ENCODE measurements at places on chromosomes 5 and 9.
A peak's percentile ranks its signal among the peaks of the same experiment; 100 is the strongest.

GRCh38 chr5:35856765-35857351 lies at the start of gene IL7R:
Gene IL7R (plus strand): TSS chr5:35856891. CDS start chr5:35856978, 87 bp downstream.
- DNase-seq, result no peak

- DNase-seq, result no peak
Observed at GRCh38 chr5:150660108-150660831, 781 bp upstream of the MYOZ3 start.

GRCh38 chr5:40490464-40491111 lies 189.1 kb upstream of the PTGER4 start:
- peak; percentile 18 for DNase-seq

DNA sequence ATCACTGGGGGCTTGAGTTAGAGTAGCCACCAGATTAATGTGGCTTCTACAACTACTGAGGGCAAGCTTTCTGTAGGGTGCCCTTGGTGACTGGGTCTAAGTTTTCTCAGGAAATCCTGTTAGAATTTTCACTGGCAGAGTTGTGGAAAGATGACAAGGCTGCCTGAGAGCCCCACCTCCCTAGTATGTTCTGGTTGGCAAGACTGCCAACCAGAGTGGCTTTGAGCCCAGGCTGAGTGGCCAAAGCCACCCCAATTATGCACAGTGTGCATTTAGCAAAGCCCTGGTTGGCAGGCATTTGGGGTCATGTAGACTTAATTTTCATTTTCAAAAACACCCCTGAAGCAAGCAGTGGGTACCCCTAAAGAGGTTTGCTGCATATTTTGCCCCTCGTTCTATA lies 136.7 kb upstream of the HAPLN1 start:
- DNase-seq, result no peak

GRCh38 chr5:149886692-149887470 lies 57.7 kb downstream of the PDE6A start:
- DNase-seq, result no peak

DNA sequence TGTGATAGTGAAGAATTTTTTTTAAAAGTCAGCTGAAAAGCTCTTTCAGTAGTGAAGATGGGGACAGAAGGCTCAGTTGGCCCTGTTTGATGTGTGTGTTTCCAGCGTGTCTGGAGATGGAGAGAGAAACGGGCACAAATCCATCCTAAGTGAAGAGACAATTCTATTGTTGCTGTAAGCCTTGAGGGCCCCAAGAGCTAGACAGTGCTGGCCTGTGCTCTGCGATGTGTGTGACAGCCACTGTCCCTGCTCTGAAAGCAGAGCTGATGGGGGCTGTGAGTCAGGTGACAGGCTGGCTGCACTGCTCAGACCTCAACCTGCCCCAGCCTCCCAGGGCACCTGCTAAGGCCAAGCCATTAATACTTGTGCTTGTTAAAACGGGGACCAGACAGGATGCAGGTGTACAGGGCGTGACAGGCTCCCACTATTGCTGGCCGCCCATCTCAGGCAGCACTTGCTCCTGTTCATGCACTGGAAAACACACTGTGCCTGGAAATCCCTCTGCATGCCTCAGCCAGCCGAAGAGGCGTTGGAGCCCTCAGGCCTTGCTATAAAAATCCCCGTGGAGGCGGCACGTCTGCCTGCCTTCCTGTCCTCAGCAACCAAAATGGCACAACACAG lies 44.6 kb upstream of the SEMA4D start:
- peak; percentile 98 for DNase-seq

DNA sequence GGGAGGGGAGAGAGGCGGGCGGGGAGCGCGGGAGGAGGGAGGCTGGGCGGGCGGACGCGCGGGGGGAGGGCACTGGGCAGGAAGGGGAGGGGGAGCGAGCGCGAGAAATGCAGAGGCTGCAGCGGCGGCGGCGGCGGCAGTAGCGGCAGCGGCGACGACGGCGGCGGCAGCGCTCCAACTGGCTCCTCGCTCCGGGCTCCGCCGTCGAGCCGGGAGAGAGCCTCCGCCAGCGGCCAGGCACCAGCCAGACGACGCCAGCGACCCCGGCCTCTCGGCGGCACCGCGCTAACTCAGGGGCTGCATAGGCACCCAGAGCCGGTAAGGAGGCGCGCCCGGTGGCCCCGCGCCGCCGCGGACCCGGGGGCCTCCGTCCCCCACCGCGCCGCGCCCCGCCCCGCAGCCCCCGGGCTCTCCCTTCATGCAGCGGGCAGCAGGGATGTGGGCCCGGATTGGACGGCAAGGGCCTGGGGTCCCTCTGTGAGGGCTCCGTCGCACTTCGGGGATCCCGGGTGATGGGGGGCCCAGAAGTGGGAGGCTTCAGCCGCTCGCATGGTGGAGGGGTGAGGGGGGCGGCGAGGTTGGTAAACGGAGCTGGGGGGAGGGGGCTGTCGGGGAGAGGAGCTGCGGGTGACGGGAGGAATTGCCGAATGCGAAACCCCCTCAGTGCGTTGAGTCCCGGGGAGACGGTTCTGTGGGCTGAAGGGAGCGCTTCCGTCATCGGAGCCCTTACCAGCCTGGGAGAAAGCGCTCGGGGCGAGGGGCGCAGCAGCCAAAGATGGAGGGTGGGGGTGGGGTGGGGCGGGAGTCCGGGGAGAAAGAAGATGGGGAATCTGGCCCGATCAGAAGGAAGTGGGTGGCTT lies at the start of gene BASP1:
Gene BASP1, plus strand, starts transcription at position 139 of the 860 bp plus-strand sequence. CDS start 57,586 bp downstream, outside the sequence.
- no peak for DNase-seq

DNA sequence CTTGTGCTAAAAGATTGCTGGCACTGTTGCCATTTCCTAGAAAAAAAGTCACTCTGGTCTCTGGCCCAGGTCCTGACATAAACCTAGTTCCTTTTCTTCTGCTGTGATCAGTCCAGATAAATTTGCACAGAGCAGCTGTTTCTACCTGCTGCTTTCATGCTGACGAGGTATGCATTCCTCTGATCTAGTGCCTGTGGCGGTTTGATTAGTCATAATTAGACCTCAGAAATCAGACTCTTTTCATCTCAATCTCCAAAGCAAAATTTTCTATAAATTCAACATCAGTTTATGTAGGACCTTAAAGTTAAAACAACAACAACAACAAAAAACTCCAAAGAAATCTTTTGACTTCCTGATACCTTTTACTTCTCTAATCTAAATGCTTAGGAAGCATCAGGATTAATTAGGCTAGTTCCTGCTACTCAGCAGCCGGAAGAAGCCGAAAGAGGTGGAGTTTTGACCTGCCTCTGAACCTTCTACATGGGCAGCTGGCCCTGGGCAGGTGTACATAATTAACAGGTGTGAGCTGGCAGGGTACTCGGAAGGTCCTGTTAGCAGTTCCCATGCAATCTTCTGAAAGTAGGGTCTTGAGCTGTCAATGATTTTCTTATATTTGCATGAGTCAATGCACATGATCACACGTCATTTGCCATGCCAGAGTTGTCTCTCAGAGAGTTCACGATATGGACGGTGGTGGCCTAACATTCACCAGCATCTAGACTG lies 83.3 kb upstream of the CCDC112 start:
- DNase-seq, result no peak

DNA sequence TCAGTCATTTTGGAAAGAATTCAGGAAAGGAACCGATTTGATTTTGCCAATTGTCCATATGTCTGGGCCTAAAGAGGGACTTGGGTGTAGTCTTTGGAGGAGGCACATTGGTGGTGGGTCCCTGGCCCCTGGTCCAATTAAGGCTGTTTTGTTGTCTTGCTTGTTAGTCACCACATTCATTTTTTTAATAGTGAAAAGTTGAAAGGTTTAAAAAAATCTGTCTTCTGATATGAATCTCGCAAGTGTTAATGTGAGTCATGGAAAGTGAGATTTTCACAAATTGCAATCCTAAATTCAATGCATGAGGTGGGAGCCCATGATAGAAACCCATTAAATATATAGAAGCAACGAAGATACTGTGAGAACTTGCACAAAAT lies 165.9 kb upstream of the OTULINL start:
- no peak for DNase-seq

DNA sequence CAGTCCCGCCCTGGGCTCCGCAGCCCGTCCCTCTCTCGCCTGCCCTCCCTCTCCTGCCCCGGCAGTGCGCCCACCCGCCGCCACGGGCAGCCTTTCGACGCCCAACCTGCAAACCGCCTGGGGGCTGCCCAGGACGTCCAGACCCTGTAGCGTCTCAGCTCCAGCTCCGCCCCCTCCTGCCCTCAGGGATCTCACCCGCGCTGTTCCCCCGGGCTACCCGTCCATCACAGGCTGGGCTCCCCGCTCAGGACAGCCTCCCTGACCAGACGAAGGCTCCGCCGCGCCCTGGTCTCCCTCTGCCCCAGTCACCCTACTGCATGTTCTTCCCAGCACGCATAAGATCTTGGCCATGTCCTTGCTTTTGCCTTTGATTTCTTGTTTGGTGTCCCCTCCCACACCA lies 1.4 kb downstream of the RASGEF1C start:
- no peak for DNase-seq

GRCh38 chr9:83132768-83133167 lies 69.8 kb upstream of the RASEF start:
- DNase-seq, result no peak

DNA sequence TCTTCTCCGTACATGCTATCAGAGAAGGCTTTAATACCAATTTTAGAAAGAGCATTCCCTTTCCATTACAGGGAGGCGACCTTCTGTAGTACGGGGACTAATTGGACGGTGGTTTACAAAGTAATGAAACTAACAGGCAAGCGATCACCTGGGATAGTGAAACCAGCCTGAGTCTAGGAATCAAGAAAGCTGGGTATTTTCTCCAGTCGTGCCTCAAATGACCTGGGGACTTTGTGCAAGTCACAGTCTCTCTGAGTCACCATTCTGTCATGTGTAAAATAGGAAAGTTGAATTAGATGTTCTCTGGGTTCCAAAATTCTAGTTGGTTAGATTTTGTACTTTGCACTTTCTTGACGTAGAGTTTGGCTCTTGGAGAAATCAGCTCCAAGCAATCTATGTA lies 22.7 kb upstream of the SSBP2 start:
- DNase-seq, result no peak

- no peak for DNase-seq
Observed at GRCh38 chr5:116152169-116152568, 67.3 kb downstream of the COMMD10 start.

GRCh38 chr9:18127499-18127875 lies 346.5 kb upstream of the ADAMTSL1 start:
- no peak for DNase-seq

DNA sequence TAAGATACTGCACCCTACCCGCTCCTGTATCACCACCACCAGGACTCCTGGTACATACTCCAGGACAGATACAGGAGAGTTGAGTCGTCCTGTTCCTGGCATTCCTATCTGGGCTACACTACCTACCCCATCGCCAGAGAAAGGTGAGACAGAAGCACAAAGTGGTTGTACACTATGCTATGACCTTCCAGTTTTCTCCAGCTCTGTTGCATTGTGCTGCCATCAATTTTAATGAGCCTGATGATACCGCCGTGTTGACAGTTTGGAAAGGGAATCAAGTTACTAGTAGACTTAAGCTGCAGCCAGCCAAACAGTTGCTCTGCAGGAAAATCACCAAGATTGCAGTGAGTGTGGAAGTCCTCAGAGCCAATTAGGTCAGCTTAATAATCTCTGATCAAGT lies 35.2 kb downstream of the ANP32B start:
- DNase-seq, result no peak

- DNase-seq, result no peak
Observed at GRCh38 chr5:112004867-112005622, 248.1 kb upstream of the NREP start.

DNA sequence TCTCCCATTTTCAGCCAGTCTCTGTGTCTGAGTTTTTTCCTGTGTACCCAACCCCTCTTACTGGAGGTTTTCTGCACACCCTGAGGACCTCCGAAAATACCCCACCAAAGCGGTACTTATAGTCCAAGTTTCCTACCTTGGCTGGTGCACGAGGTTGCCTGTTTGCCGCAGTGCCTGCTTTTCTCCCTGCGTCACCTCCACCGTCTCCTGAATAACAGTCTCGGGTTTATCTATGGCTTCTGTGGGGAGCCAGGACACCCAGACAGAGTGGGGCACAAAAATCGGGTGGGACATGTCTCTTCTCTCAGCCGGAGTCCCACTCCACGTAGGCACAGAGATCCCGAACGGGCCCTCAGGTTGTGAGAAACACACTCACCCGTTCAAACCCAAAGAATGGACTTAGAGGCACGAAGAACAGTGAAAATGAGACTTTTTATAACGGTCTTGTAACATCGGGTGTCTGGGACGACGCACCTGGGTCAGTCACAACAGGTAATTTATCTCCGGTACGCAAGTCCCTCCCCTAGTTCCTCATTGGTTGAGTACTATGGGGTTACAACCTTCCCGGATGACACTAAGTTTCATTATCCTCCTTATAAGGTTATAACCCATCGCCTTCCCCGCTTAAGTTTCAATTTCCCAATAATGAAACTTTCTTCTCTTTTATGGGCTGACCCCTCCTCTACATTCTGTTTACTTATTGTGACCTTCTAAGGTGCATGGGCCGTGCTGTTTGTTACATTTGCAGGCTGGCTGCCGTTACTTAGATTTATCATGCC lies 970.2 kb upstream of the COX7C start:
- DNase-seq, result no peak

DNA sequence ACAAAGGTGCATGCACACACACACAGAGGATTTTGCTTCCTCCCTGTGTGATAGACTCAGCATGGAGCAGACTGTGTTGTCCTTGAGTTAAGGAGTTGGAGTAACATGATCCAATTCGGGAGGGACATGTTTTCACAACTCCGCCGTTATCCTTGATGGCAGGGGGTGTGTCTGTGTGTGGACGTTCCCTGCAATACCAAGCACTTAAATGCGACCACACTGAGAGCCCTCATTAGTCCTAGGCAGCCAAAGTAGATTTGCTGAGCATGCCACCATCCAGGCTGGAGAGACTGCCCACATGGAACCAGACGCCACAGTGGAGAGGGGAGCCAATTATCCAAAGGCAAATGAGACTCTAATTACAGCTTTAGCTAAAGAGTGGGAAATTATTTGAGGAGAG lies 140.1 kb downstream of the DOCK2 start:
- DNase-seq, result no peak

GRCh38 chr5:56025151-56025885 lies 30.6 kb upstream of the IL6ST start:
- DNase-seq, result no peak

GRCh38 chr5:142652563-142652962 lies 33.3 kb downstream of the FGF1 start:
- no peak for DNase-seq

DNA sequence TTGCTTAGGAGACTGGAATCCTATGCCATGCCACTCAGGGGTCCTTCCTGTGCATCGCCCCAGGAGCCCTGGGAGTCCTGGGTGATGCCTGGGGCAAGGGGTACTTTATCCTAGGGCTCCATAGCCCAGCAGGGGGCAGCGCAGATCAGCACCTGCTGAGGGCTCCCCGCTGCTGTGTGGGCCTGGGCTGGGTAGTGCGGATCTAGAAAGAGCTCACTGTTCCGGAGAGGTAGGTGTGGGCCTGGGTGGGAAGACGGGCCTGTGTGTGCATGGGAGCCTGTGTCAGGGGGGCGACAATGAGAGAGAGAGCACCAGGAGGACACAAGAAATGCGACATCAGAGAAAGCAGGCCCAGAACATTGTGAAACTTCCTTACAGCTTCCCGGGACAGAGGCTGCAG lies 11.4 kb upstream of the DAB2IP start:
- peak; percentile 53 for DNase-seq
